Colonic mucosa (tissue), 4 donors: ENCODE measurements at places on chromosomes 2 and 18.

DNA sequence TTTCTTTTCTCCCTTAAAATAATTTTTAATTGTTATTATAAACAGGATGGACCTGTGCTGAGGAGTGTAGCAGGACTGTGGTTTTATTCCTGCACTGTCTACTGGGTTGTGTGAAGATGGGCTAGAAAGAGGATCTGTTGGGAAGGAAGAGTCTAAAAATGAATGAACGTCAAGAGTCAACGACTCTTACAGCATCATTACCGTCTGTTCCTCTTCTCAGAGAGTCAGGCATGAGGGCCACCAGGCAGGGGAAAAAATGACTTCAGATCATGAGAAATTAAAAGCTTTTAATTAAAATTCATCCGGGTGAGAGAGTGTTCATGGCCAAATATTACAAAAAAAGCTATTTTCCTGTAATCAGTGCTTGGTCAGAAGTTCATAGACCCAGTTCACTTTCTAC, 32.6 kb downstream of the SRSF7 start:
- DNase-seq = no peak

DNA sequence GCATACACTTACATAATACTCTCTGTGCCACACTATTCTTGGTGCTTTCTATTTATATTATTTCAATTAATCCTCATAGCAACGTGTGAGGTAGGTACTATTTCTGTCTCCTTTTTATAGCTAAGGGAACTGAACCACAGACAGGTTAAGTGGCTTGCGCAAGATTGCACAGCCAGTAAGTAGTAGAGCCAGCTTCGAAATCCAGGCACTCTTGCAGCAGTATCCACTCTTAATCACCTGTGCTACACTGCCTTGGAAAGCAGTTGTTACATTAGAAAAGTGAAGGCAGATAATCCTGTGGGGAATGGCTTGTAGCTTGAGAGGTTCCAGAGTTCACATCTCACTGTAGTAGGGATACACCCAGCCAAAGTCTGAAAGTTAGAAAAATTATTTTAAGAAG, 198.3 kb downstream of the LDLRAD4 start:
- no peak for DNase-seq

- DNase-seq = no peak
These were observed 26.3 kb downstream of the MEX3C start for GRCh38 chr18:51171223-51171622.

DNA sequence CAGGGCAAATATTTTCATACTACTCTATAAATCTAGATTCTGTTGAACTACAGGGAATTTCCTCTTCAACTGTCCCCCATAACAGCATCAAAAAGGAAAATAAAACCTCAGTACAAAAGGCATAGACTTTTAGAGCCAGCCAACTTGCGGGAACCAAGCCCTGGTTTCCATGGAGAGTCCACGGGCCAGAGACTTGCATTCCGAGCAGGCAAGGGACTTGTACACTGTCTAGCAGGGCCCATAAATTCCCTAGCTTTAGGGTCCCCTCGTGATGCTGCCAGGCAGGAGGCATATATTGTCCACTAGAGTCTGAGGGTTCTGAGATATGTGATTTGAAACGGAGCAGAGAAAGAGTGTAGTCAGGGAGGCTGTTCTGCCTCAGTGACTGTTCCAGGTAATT, 153.1 kb upstream of the SLC14A2 start:
- DNase-seq = no peak

GRCh38 chr2:189109921-189110397, 69.6 kb downstream of the COL5A2 start:
- no peak for DNase-seq
